Nasal cavity respiratory epithelium epithelial cell of viscerocranial mucosa (primary cell): ENCODE measurements at places on chromosomes 7 and 10. TPM values are rescaled to one million over a fixed set of nuclear protein-coding genes. Genes with fewer than 3 reads are reported as not detected.

CACNB2 gene
- 0.34 TPM in 1 of 2 replicates, not detected in the other for total RNA-seq

VKORC1L1 gene
- total RNA-seq, result 13.7 and 24.8 TPM in 2 replicates

AEBP1 gene
- 1.3 and 2.4 TPM in 2 replicates for total RNA-seq

GIMAP6 gene
- under 0.01 TPM in 1 of 2 replicates, not detected in the other for total RNA-seq

CALHM2 gene
- under 0.01 and 1.3 TPM in 2 replicates for total RNA-seq

MLXIPL gene
- total RNA-seq, result 0.14 and 0.34 TPM in 2 replicates

MALRD1 gene
- total RNA-seq, result not detected in 2 replicates

OGDHL gene
- under 0.01 and 0.14 TPM in 2 replicates for total RNA-seq

ACTL6B gene
- not detected in 2 replicates for total RNA-seq

SEMA3E gene
- 0.57 TPM in 1 of 2 replicates, not detected in the other for total RNA-seq

HKDC1 gene
- 2.4 and 14.7 TPM in 2 replicates for total RNA-seq

NXPH1 gene
- not detected in 2 replicates for total RNA-seq
